Caco-2 (cell line): ENCODE measurements at places on chromosomes 2 and 18.

DNA sequence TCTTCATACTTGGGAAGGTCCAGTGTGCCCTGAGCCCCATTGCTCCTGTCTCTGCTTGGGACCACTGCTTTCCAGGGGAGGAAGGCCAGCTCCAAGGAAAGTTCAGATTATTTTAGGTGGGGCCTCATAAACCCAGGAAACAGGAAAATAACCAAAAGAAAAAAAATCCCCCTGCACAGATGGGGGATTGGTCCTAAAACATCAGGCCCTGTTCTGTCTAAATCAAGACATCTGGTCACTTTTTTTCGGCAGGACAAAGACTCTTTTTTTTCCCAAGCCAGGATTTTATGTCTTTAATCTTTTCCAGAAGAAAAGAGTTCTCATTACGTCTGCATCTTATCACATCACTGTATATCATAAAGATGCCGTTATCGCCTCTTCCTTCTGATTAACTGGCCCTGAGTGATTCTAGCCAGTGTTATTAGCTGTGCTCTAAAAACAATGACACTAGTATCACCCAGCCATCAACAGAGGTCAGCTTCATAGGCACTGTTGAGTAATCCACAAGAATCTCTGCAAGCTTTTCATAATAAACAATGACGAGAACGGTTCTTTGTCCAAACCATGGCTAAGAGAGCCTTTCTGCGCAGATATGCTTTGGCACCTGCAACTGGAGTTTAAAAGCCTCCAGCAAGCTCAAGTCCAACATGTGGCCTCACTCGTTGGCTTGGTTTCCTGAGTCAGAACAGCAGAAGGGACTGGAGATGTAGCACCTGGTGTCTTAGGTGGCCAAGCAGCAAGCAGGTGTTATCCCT, 138.2 kb downstream of the VAPA start:
- DNase-seq, result no peak

DNA sequence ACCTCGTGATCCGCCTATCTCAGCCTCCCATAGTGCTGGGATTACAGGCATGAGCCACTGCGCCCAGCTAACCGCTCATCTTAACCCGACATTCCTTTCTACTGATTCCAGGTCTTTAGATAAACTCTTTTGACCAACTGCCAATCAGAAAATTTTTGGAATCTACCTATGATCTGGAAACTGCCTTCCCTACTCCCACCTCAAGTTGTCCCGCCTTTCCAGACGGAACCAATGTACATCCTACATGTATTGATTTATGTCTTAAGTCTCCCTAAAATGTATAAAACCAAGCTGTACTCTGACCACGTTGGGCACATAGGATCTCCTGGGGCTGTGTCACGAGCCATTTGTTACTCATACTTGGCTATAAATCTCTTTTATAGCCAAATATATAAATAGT, 3.2 kb upstream of the NEU2 start:
- no peak for DNase-seq

DNA sequence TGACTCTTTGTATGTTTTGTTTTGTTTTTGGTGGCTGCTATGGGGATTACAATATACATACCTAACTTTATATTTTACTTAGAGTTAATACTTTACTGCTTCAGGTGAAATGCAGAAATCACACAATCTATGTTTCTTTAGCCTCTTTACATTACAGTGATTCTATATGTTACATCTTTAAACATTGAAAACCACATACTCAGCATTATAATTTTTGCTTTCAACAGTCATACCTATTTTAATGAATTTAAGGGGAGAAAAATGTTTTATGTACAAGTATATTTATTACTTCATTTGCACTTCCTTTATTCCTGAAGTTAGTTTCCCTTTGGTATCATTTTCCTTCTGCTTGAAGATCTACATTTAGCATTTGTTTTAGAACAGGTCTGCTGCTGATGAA, 23.1 kb downstream of the FAM117B start:
- DNase-seq, result no peak

- no peak for DNase-seq
Observed at GRCh38 chr2:232576995-232577394, 26.5 kb downstream of the EIF4E2 start.

GRCh38 chr2:134594399-134594798, 124.4 kb downstream of the TMEM163 start:
- no peak for DNase-seq

DNA sequence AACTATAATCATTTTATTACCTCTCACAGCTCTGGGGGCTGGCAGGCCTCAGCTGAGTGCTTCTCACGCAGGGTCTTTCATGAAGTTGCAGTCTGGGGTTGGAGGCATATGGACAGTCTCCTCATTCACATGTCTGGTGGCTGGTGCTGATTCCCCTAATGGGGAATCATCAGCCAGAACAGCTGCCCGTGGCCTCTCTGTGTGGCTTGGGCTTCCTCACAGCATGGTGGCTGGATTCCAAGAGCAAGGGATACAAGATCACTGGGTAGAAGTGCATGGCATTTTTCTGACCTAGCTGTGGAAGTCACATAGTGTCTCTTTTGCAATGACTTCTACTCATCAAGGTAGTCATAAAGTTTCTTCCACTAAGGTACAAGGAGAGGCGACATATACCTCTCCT, 59.0 kb upstream of the LAPTM4A start:
- DNase-seq, result no peak

GRCh38 chr2:188852772-188853171, 121.4 kb upstream of the COL3A1 start:
- no peak for DNase-seq

GRCh38 chr2:13522917-13523821, 806.4 kb downstream of the TRIB2 start:
- no peak for DNase-seq

DNA sequence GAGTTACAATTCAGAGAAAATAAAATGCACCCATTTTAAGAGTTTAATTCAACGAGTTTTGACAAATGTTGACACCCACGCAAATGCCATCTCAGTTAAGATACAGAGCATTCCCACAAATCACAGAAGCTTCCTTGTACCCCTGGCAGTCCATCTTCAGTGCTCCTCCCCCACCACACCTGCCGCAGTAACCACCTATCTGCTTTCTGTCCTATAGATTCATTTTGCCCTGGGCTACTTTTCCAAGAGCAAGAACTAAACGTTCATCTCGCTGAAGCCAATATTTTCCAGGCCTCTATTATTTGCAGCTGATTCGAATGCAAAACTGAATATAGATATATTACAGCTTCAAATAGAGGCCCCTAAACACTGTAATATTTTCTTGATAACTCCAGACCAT, 13.4 kb upstream of the HPCAL1 start:
- no peak for DNase-seq

- no peak for DNase-seq
Observed at GRCh38 chr2:236121546-236121945, 46.6 kb downstream of the GBX2 start.

GRCh38 chr2:3606370-3607201, 11.7 kb downstream of the COLEC11 start:
- DNase-seq, result no peak

DNA sequence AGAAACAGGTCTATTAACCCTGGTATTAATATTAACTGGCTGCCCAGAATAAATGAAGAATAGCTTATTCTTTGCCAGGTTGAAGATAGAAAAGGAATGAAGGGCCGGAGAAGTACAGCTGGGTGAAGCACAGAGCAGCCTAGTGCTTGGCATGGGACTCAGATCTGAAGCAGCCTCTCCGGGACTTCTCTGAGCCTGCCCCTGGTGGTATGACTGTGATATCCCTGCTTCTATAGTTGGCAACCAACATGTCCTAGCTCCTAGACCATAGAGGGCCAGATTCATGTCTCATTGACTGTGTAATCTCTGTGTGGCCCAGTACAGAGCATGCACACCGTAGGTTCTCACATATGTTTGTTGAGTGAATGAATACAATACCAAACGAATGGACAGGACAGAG, 107.8 kb downstream of the MSH2 start:
- DNase-seq, result no peak

- no peak for DNase-seq
Observed at GRCh38 chr2:186303091-186303490, 183.0 kb upstream of the ZC3H15 start.

DNA sequence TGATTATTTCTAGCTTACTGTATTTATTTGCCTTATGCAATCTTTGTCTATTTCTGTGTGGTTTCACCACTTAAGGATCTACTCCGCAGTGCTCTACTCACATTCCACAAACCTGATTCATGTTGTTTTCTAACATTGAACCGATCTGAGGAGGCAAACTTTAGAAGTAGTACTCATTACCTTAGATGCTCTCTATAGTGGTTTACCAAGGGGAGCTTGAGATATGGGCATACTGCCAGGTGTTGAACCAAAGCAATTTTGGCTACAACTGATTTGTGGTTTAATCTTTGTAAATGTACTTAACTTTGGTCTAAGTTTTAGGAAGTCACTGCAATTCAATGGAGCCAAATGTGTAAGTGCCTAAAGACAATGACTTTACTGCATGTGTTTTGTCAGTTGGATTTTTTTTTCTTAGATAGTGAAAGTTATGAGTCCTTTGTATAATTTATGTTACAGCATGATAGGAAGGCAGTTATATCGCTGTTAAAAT, 50.1 kb downstream of the MAP2 start:
- no peak for DNase-seq

DNA sequence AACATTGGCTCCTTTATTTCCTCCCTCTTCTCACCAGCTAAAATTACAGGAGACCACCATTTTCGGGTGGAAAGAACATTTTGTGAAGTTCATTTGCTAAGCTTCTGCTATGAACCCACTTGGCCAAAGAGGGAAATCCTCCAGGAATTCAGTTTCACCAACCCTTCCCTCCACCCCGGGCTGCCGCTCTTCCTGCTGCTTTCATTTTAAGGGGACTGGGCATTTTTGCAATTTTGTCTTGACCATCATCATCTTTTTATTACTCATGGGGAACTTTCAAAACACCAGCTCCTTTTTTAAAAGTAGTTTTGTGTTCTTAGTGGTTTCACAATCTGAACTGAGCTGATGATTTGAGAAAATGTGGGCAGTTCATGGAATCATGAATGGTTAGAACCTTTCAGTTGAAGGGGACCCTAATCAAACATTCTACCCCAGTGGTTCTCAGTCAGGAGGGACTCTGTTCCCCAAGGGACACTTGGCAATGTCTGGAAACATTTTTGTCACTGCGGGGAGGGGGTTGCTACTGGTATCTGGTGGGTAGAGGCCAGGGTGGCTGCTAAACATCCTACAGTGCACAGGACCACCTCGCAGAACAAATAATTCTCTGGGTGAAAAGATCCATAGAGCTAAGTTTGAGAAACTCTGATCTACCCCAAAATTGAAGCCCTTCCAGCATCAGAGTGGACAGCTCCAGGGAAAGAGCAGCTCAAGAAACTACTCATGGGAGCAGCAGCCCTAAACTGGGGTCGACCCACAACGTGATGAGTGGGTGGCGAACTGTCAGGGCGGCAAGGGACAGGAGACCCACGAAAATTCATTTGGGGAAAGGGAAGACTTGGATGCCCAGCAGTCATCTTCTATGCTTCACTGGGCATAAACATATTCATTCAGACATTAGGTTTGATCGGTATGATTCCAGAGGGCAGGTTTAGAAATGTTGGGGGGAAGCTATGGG, 92.9 kb downstream of the ACKR3 start:
- no peak for DNase-seq

DNA sequence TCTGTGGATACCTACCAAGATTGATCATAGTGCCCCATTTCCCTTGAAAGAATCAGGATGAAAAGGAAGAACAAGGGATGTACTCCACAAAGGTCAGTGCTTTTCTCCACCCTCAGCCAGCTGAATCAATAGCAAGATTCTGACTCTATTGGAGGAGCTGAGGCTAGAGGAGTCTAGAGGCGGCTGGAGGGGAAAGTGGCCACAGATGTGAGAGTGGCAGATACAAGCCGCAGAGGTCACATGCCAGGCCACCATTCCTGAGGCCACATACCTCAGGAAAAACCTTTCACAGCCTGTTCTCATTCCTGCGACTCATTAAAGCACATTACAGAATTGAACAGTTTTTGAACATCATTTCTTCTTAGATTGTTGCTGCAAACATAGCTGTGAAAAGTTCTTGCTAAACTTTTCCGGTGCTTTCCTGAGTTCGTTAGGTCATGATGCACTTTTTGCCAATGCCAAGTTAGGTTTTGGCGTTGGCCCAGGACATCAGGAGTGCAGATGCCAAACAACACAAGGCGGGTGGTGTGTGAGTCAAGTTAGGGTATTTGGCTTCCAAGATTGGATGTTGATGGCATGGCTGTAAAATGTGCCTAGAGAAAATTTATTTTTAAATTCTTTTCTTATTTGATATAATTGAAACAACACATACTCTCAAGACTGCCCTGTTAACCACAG, 160.7 kb upstream of the SP5 start:
- no peak for DNase-seq

DNA sequence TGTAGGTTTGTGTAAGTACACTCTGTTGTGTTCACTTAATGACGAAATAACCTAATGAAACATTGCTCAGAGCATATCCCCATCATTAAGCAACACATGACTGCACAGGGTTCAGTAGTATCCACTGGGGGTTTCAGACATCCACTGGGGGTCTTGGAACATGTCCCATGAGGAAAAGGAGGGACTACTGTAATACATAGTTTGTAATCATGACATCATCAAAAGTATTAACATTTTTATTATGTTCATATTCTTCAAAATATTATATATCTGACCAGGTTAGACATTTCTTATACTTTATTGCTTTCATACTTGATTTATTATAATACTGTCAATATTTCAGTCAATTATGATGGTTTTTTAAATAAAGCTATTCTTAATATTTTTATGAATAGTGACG, 54.4 kb upstream of the EMILIN2 start:
- no peak for DNase-seq

DNA sequence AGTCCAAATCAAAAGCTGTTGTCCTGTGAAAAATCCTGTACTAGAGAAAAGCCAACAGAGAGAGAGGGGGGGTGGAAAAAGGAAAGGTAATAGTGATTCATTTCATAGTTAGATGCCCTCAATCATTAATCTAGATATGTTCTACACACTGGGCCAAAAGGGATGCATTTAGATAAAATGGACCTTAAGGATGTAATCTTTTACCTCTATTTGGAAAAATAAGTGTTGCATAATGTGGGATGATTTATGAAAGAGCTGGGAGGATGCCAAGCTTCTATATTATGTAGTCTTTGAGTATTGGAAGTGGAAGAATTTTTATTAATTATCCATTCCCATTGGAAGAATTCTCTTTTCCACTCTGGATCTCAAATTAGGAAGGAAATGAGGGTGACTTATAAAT, 480.5 kb upstream of the ZEB2 start:
- no peak for DNase-seq

DNA sequence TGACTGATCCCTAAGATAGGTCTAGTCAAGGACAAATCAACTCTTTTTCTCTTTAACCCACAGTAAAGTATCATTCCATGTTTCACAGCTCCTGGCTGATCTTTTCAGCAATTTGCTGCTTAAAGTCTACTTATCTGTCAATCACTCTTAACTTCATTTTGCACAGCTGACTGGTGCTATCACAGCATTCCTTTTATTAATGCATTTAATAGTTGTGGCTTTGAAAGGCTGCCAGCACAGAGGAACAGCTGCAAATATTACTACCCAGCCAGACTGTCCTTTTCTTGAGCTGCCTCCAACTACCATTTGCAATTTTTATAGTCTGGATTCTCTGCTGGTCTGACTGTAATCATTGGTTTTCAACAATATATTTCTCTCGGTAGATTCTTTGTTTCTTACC, 303.5 kb downstream of the STK39 start:
- DNase-seq, result no peak
